ENCODE measurements at places on chromosomes 5 and 9.
A peak's percentile ranks its signal among the peaks of the same experiment; 100 is the strongest.

DNA sequence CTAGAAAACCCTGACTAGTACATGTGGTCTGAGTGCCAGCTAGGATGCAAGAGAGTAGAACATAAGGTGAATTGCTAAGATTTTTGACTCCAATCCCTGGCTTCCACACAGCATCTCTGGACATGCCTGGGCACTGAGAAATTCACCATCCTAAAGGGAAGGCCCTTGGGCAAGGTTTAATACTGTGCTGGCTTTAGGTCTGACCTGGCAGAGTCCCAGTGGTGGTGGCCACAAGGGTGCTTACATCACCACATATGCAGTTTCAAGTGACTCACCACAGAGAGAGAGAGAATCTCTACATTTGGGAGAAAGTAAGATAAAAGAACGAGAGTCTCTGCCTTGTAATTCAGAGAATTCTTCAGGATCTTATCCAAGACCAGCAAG, 661.6 kb upstream of the C9orf72 start:
- H3K4me1 ChIP-seq, result no peaks in the 10 kb centered on the region
- no peak overlapping the region for H3K4me3 ChIP-seq
- H3K27ac ChIP-seq, result no peak overlapping the region
- H3K36me3 ChIP-seq, result no peaks in the 10 kb centered on the region
- DNase-seq, result no peak

GRCh38 chr9:76912636-76913275, 6.8 kb upstream of the PRUNE2 start:
- no peaks in the 10 kb centered on the region for H3K4me1 ChIP-seq
- H3K27ac ChIP-seq, result no peak overlapping the region
- peaks cover 3% of the 10 kb centered on the region for H3K27me3 ChIP-seq
- no peak for DNase-seq

DNA sequence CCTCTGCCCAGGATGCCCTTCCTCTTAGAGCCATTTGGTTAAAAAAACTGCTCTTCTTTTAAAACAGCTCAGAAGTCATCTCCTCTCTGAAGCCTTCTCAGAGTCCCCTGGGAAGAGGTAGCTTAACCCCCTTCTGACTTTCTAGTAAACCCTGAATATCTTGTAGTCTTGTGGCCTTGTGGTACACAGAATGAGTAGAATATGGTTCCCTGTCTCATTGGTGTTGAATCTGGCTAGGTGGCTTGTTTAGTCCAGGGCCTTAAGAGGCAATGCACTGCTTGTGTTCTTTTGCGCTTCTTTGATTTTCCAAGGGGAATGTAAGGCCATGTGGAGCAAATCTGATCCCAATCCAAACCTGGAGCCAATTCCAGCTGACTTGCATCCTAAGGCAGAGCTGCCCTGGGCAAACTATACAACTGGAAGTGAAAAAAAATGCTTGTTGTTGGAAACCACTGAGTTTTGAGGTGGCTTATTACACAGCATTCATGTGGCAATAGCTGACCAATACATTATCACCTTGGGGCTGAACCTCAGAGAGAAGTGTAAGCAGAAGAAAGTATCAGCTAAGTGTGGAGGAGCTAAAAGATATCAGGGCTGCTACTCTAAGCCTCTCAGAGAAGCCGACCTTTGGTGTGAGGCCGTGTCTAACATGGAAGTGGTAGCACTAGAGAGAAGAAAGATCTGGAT, 31.0 kb downstream of the ALG2 start:
- H3K27me3 ChIP-seq, result no peaks in the 10 kb centered on the region
- no peak overlapping the region for H3K27ac ChIP-seq
- H3K4me3 ChIP-seq, result no peak overlapping the region
- no peak for DNase-seq

DNA sequence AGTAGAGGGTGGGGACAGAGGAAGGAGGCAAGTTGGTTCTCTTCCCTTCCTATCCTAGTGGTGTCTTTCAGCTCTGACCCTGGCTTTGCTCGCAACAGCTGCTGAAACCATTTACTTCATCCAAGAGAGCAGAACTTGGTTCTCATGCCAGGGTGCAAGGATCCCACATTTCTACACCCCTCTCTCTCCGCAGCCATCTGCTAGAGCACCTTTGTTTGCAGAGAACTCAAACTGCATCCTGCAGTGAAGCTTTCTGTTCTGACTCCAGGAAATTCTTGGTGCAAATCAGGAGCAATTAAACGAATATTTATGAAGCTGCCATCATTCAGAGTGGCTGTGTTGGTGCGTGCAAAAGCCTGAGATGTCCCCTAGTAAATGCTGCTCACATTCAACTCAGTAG, 31.9 kb downstream of the NEUROG1 start:
- no peaks in the 10 kb centered on the region for H3K36me3 ChIP-seq
- H3K27me3 ChIP-seq, result peaks cover 66% of the 10 kb centered on the region
- H3K4me3 ChIP-seq, result no peak overlapping the region
- no peak overlapping the region for H3K27ac ChIP-seq
- no peaks in the 10 kb centered on the region for H3K4me1 ChIP-seq

DNA sequence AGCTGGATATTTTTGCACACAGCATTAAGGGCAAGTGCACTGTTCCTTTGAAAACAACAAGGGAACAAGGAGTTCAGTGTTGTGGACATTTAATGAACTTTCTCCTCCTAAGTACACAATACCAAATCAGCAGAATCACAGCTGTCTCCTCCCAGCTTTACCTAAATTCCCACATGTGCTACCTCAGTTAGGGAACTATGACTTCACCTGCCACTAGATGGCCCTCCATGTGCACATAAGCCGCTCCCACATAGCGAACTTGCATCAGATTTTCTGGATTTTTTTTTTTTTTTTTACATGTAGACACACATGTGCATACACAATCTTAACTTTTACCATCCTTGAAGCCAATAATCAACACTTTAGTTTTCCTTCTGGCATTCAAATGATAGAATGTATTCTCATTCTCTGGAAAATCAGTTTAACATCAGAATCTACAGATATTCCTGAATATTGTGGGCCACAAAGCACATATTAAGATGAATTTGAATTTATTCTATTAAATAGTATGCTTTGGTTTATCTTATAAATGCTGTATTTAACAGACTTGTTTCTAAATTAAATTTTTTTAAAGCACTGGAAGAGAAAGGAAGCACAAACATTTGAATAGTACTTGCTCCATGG, 123.6 kb downstream of the PALM2AKAP2 start:
- no peaks in the 10 kb centered on the region for H3K36me3 ChIP-seq
- DNase-seq, result peak; percentile 82
- H3K27ac ChIP-seq, result peak overlapping the region; percentile 16
- peaks cover 28% of the 10 kb centered on the region for H3K4me1 ChIP-seq
- no peaks in the 10 kb centered on the region for H3K27me3 ChIP-seq
- no peak overlapping the region for H3K4me3 ChIP-seq

DNA sequence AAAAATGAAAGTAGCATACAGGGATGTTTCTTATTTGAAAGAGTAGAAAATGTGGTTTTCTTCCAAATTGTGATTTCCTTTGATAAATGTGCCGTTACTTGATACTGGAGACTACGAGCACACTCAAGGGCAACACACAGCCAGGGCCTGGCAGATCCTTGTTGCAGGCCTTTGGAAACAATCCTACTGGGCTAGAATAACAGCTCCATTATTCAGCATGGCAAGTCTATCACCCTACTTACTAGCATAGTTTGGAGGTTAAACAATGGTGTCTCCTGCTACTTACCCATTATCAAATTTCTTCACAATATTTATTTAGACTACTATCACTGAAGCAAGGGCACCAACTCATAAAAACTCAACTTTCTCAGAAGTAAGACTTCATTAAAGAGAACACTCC, 140.8 kb upstream of the ZNF608 start:
- no peaks in the 10 kb centered on the region for H3K27me3 ChIP-seq
- no peak overlapping the region for H3K27ac ChIP-seq
- no peaks in the 10 kb centered on the region for H3K36me3 ChIP-seq
- peaks cover 5% of the 10 kb centered on the region for H3K4me1 ChIP-seq
- no peak overlapping the region for H3K4me3 ChIP-seq
- no peak for DNase-seq

- H3K4me1 ChIP-seq, result peaks cover 25% of the 10 kb centered on the region
- DNase-seq, result no peak
- H3K27ac ChIP-seq, result no peak overlapping the region
- H3K27me3 ChIP-seq, result peaks cover 100% of the 10 kb centered on the region
- no peaks in the 10 kb centered on the region for H3K36me3 ChIP-seq
Observed at GRCh38 chr9:132586830-132587591, 4.6 kb downstream of the BARHL1 start.

DNA sequence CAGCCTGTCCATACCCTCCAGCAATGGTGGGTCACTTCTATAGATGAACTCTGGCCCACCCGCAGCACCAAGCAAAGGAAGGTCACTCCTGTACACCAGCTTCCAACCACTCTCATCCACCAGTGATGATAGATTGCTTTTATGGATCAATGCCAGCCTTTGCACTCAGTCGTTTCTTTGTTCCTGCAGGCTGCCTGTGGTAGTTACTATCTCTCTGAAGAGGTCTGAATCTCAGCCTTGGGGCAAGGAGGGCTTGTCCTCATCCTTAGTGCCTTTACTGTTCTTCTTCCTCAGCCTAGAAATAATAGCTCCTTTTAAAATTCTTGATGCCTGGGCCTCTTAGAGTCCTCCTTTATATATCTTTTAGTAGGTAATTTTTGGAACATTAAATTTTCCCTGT, 100.8 kb downstream of the TMC1 start:
- no peak overlapping the region for H3K27ac ChIP-seq
- no peak for DNase-seq
- no peak overlapping the region for H3K4me3 ChIP-seq
- H3K27me3 ChIP-seq, result no peaks in the 10 kb centered on the region

DNA sequence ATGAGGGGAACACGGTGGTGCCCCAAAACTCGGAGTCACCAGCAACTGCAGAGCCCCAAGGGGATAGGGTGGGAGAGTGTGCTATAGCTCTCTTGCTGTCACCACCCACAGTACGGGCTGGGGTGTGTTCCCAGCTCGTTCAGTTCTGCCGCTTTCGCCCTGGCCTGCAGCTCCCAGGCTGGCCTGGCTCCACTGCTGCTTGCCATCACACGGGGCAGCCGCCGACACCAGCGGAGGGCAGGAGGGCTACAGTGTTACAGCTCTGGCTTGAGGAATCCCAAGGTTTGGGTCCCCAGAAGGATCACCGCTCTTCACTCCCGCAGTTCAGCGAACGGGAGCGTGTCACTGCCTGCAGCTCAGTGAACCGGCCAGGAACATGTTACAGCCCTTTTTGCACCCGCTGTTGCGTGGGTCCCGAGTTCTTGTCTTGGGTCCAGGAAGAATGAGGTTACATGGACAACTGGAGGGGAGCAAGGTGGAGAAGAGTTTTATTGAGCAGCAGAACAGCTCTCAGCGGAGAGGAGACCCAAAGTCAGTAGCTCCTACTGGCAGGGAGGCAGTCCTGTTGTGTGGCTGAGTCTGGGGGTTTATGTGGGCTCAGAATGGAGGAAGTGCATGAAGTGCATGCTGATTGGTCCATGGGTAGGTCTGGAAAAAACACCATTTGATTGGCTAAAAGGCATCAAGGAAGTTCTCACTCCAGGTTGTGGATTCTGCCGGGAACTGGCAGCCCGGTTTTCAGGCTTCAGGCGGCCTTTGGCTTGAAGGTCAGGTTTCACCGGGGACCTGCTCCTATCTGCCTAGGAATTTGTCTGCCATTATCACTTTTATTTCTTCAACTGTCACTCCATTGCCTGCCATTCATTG, 113.4 kb downstream of the EHMT1 start:
- no peaks in the 10 kb centered on the region for H3K4me1 ChIP-seq
- no peak overlapping the region for H3K27ac ChIP-seq
- no peaks in the 10 kb centered on the region for H3K27me3 ChIP-seq
- H3K4me3 ChIP-seq, result no peak overlapping the region
- H3K36me3 ChIP-seq, result no peaks in the 10 kb centered on the region

- no peaks in the 10 kb centered on the region for H3K36me3 ChIP-seq
- H3K4me3 ChIP-seq, result no peak overlapping the region
- H3K4me1 ChIP-seq, result peaks cover 67% of the 10 kb centered on the region
Observed at GRCh38 chr9:35519692-35520363, 29.9 kb downstream of the RUSC2 start.

GRCh38 chr9:78149702-78150291, 86.1 kb upstream of the CEP78 start:
- no peaks in the 10 kb centered on the region for H3K27me3 ChIP-seq
- no peak overlapping the region for H3K27ac ChIP-seq
- no peaks in the 10 kb centered on the region for H3K4me1 ChIP-seq
- no peaks in the 10 kb centered on the region for H3K36me3 ChIP-seq
- DNase-seq, result no peak

GRCh38 chr9:133428617-133429101, 6.5 kb downstream of the ADAMTS13 start:
- H3K36me3 ChIP-seq, result no peaks in the 10 kb centered on the region
- no peak overlapping the region for H3K27ac ChIP-seq
- DNase-seq, result no peak
- H3K27me3 ChIP-seq, result peaks cover 44% of the 10 kb centered on the region
- H3K4me1 ChIP-seq, result peaks cover 3% of the 10 kb centered on the region

GRCh38 chr9:95971815-95972214, 96.3 kb downstream of the ERCC6L2 start:
- H3K27ac ChIP-seq, result no peak overlapping the region
- no peak for DNase-seq
- no peaks in the 10 kb centered on the region for H3K4me1 ChIP-seq
- H3K36me3 ChIP-seq, result no peaks in the 10 kb centered on the region
- H3K4me3 ChIP-seq, result no peak overlapping the region

DNA sequence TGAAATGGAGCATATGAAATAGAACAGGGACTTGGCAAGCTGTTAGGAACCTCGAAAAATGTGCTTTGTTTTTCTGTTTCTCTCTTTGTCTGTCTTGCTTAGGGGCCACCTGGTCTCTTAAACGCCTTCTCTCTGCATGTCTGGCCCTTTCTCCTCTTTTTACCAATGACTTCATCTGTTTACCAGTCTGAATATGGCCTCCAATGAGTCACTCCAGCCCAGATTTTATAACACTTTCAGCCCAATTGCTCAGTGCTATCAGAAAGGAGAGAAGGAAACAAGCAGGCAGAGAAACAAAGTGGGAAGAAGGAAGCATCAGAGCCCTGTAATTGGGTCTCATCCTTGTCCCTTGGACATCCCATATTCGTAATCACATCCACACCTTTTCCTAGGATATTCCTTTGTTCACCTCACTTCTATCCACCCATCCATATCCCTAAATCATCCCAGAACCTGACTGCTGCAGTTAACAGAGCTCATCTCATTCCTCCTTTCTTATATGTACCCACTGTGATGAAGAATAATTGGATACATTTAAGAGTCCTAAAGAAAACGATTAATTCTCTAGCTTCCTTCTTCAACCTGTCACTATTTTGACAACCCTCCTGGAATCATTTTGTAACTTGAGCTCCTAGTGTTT, 151.8 kb upstream of the GPR151 start:
- H3K27me3 ChIP-seq, result no peaks in the 10 kb centered on the region
- H3K4me3 ChIP-seq, result no peak overlapping the region
- peak overlapping the region; percentile 46 for H3K27ac ChIP-seq
- H3K36me3 ChIP-seq, result no peaks in the 10 kb centered on the region
- no peaks in the 10 kb centered on the region for H3K4me1 ChIP-seq

GRCh38 chr9:79490657-79491248, 81.0 kb upstream of the TLE4 start:
- no peak overlapping the region for H3K4me3 ChIP-seq
- no peaks in the 10 kb centered on the region for H3K4me1 ChIP-seq
- no peak overlapping the region for H3K27ac ChIP-seq

GRCh38 chr9:37534901-37535300, 41.3 kb downstream of the FBXO10 start:
- no peaks in the 10 kb centered on the region for H3K36me3 ChIP-seq
- no peak overlapping the region for H3K27ac ChIP-seq
- no peak for DNase-seq
- no peak overlapping the region for H3K4me3 ChIP-seq
- no peaks in the 10 kb centered on the region for H3K4me1 ChIP-seq
- no peaks in the 10 kb centered on the region for H3K27me3 ChIP-seq

All from heart right ventricle (tissue), 16 donors.